ENCODE measurements at places on chromosomes 6 and 20. TPM values are rescaled to one million over a fixed set of nuclear protein-coding genes. Genes with fewer than 3 reads are reported as not detected.

VSX1 gene
- 0.96 TPM for total RNA-seq

GRCh38 chr20:62938105-62938888 is at the start of gene GID8:
Gene GID8, plus strand, starts transcription at chr20:62938147. Its CDS starts 3,356 bp downstream, at chr20:62941503.
- peaks cover 15% of the 10 kb centered on the region for H3K4me1 ChIP-seq
- H3K36me3 ChIP-seq: no peaks in the 10 kb centered on the region
- peak within 1 kb of the TSS; percentile 79 for H3K27ac ChIP-seq
- H3K27me3 ChIP-seq: no peaks in the 10 kb centered on the region
- peak; percentile 33 for DNase-seq

DNA sequence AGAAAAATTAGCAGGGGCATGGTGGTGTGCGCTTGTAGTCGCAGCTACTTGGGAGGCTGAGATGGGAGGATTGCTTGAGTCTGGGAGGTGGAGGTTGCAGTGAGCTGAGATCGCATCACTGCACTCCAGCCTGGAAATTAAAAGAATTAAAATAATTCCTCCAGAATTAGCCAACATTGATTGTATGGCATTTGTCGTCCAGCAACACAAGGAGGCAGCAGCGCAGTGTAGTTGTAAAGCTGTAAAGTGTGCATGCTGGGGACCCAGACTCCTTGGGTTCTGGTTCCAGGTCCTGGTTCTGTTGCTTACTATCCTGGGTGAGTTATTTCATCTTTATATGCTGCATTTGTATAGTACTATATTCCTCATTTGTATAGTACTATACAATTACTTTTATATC is 41.4 kb downstream of the PEX7 start:
- H3K4me1 ChIP-seq: no peaks in the 10 kb centered on the region
- no peak overlapping the region for H3K4me3 ChIP-seq
- no peak overlapping the region for H3K27ac ChIP-seq
- H3K27me3 ChIP-seq: no peaks in the 10 kb centered on the region
- H3K36me3 ChIP-seq: no peaks in the 10 kb centered on the region

- no peaks in the 10 kb centered on the region for H3K36me3 ChIP-seq
- no peak for DNase-seq
- no peak overlapping the region for H3K27ac ChIP-seq
- H3K4me3 ChIP-seq: no peak overlapping the region
- H3K27me3 ChIP-seq: peaks cover 3% of the 10 kb centered on the region
Observed at GRCh38 chr6:145026267-145026679, 709.0 kb downstream of the EPM2A start.

SPATS1 gene
- total RNA-seq: 0.28 TPM

NFKBIE gene
- total RNA-seq: 2.8 TPM

DNA sequence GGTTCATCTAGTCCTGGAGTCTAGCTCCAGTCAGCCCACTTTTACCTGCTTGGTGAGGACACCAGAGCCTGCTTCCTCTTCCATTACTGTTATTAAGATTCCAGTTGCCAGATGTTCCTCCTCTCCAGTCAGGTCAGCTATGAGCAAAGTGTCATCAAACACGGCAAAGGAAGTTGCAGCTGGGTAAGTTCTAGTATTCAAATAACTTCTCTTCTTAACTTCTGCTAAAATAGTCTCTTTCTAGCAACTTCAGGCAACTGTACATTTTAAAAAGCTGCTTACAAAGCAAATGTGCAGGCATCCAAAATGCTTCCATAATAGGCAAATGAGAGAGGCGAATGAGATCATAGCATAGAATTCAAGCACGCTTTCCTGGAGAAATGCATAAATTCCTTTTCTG is 18.4 kb upstream of the MRPS18A start:
- peaks cover 21% of the 10 kb centered on the region for H3K4me1 ChIP-seq
- no peak overlapping the region for H3K27ac ChIP-seq
- H3K36me3 ChIP-seq: no peaks in the 10 kb centered on the region
- H3K27me3 ChIP-seq: no peaks in the 10 kb centered on the region
- DNase-seq: no peak
- H3K4me3 ChIP-seq: no peak overlapping the region

DNA sequence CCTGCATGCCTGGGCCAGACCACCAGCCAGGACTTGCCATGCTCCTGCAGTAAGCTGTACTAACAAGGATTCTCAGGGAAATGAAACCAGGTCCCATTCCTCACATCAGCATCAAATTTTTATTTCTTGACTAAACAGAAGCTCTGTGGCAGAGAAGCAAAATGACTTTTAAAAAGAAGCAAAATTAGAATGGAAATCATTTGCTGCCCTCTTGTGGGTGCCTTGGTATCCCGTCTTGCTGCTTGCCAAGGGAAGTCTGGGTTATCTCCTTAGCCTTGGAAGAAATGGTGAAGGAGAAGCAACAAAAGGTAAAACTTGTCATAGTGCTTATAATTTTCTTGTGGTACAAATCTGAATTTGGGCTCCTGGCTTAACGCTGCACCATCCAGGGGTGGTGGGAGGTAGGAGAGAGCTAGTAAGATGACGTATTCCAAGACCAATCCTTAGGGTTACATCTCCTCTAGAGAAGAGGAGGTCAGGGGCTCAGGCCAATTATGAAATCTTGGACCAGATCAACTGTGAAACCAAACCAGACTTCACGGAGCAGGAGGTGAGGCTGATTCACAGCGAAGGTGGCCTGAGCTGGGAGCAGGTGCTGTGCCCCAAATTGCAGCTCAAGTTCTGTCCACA is 107.5 kb downstream of the FAXC start:
- no peak for DNase-seq
- H3K36me3 ChIP-seq: no peaks in the 10 kb centered on the region
- H3K4me3 ChIP-seq: no peak overlapping the region
- no peaks in the 10 kb centered on the region for H3K4me1 ChIP-seq
- H3K27me3 ChIP-seq: no peaks in the 10 kb centered on the region

TINAG gene
- not detected for total RNA-seq

C6orf58 gene
- total RNA-seq: not detected

- H3K27ac ChIP-seq: no peak overlapping the region
- no peaks in the 10 kb centered on the region for H3K4me1 ChIP-seq
- no peak for DNase-seq
- H3K27me3 ChIP-seq: no peaks in the 10 kb centered on the region
- H3K36me3 ChIP-seq: no peaks in the 10 kb centered on the region
Observed at GRCh38 chr6:4890627-4891026, 113.2 kb downstream of the RPP40 start.

- H3K36me3 ChIP-seq: no peaks in the 10 kb centered on the region
- no peaks in the 10 kb centered on the region for H3K4me1 ChIP-seq
- no peak overlapping the region for H3K4me3 ChIP-seq
- DNase-seq: no peak
Observed at GRCh38 chr6:100482698-100483097, 18.0 kb upstream of the SIM1 start.

GPX5 gene
- total RNA-seq: not detected

- no peaks in the 10 kb centered on the region for H3K4me1 ChIP-seq
- H3K27me3 ChIP-seq: no peaks in the 10 kb centered on the region
- H3K27ac ChIP-seq: no peak overlapping the region
- no peak for DNase-seq
Observed at GRCh38 chr6:33123181-33123580, 47.4 kb downstream of the HLA-DPB1 start.

DNA sequence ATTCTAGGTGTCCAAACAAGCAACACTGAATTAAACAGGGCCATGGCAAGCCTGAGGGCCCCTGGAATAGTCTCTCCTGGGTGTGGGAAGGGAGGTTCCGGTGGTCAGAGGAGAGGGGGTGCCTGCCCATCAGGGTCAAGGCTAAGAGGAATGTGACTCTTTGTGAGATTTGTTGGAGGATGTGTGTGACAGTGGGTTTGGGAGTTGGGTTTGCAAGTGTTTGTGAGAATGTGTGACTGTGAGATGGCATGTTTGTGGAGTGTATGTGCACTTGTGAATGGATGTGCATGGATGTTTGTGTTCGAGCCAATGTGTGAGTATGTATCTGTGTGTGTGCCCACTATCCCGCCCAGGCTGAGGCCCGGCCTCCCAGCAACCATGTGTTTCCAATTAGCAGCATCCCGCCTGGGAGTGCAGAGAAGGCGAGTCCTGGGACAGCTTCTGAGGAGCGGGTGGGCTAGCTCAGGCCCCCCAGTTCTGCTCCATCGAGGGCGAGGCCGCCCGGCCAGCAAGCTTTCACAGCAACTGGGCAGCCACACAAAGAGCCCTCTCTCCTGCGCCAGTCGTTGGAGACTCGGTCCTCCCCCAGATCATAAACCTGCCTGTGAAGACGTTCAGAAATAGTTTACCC is 12.6 kb downstream of the FOXC1 start:
- H3K4me3 ChIP-seq: no peak overlapping the region
- no peaks in the 10 kb centered on the region for H3K36me3 ChIP-seq
- H3K4me1 ChIP-seq: peaks cover 2% of the 10 kb centered on the region
- no peak for DNase-seq
- no peaks in the 10 kb centered on the region for H3K27me3 ChIP-seq
- no peak overlapping the region for H3K27ac ChIP-seq

GRCh38 chr6:3457710-3458602 is 1.1 kb upstream of the SLC22A23 start:
- peak; percentile 21 for DNase-seq
- peak overlapping the region; percentile 41 for H3K27ac ChIP-seq
- H3K4me1 ChIP-seq: peaks cover 8% of the 10 kb centered on the region
- no peaks in the 10 kb centered on the region for H3K36me3 ChIP-seq
- no peaks in the 10 kb centered on the region for H3K27me3 ChIP-seq
- H3K4me3 ChIP-seq: peak overlapping the region; percentile 49

GRCh38 chr6:15987569-15987968 is 141.3 kb upstream of the MYLIP start:
- no peak for DNase-seq
- H3K27me3 ChIP-seq: no peaks in the 10 kb centered on the region
- H3K4me1 ChIP-seq: no peaks in the 10 kb centered on the region

BTNL2 gene
- not detected for total RNA-seq

All from ovary (tissue), 10 donors.